Fibroblast of skin of left biceps (primary cell): ENCODE measurements at places on chromosomes 7 and 10.

- no peak for DNase-seq
Observed at GRCh38 chr7:66539902-66540375, 88.7 kb upstream of the KCTD7 start.

- DNase-seq = no peak
Observed at GRCh38 chr10:17375936-17376584, 78.3 kb downstream of the ST8SIA6 start.

DNA sequence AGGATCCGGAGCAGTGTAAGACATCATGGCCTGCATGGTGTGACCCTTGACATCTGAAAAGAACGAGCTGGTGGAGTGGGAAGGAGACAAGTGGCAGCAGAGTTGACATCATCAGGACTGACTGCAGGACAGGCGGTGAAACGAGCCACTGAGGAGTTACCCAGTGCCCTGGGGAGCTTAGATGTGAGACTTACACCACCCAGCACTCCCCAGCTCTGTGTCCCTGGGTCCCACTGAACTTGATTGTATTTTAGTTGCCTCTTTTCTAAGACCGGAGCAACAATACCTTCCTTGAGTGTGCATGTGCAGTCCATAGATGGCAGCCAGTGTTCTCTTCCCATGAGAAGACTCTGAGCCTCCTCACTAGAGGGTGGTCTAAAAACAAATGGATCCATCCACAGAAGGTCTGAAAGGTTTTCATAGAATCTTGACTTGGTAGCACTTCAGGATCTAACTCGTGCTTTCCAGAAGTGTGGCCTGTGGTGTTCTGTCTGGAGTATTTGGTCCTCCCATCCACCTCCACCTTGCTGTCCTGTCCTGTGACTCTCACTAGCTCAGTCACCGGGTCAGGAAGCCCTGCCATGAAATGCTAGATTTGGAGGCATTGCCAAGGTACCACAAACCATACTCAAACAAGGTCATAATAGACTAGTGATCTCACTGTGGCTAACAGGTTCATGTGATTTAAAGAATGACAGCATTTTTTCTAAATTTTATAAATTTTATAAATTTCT lies 59.0 kb downstream of the IKZF1 start:
- no peak for DNase-seq

DNA sequence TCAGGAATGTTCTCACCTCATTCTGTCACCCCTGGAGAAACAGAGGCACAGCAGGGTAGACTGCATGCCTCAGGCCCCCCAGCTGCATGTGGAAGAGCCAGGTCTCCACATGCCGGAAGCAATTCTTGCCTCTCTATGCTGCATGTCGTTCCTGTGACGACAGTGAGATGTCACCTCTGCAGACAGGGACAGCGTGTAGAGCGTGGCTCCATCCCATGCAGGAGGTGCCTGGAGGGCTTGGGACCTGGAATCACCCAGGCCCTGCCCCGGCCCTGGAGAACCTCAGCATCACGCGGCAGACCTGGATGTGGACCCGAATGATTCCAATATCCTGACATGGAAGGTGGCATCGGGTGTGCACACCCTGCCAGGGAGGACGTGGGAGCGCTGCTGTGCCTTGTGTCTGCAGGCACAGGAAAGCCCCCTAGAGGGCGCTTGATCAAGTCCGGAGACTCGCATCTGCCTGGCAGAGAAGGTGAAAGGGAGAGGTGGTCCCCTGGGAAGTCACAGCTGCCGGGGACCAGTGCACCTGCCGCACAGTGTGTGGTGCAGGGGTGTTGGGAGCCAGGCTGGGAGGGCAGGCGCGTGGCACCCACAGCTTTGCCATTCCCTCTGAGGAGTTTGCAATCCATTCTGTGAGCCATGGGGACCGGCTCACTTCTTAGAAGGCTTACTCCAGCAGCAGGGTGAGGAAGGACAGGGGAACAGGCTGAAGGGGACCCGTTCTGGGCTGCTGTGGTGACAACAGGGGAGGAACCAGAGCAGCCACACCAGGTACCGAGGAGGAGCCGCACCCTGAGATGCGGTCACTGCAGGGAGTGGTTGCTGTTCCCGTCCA lies 45.3 kb upstream of the EN2 start:
- no peak for DNase-seq

GRCh38 chr10:27440478-27440877 lies 63.6 kb upstream of the RAB18 start:
- no peak for DNase-seq

GRCh38 chr10:127942811-127943210 lies 35.9 kb downstream of the PTPRE start:
- no peak for DNase-seq

DNA sequence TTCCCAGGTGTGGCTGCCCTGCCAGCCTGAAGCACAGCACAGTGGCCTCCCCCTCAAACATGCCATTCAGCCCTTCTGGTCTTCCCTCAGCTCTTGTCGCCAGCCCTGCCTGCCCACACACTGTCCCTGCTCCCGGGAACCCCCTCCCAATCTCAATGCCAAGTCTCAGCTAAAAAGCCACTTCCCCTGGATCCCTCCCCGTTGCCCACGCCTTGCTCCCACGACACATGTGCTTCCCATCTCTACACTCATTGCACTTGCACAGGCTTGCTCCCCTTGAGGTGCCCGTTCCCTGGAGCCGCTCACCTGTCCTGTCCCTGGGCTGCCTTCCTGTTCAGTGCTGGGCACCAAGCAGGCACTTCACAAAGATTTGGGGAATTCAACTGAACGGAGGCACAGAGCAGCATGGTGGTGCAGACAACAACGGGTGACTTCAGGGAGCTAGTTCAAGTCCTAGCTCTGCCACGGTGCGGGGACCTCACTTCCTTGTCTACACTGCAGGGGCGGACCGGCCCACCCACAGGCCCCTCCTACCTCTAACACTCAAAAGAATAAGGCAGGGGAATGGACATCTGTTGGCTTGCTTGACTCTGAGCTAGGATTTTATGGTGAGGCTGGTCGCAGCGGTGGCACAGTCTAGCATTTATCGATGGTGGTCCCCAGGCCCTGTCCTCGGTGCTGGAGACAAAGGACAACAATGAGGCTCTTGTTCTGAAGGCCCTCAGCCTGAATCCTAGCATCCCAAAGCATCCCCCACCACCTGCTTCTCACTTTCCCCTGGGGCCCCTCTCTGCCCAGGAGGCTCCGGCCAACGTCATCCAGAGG lies 18.4 kb downstream of the RGS10 start:
- no peak for DNase-seq
